ENCODE measurements at places on chromosomes 2 and 18.

GRCh38 chr2:224038830-224039079, 331 bp downstream of the SERPINE2 start:
- DNase-seq: no peak

DNA sequence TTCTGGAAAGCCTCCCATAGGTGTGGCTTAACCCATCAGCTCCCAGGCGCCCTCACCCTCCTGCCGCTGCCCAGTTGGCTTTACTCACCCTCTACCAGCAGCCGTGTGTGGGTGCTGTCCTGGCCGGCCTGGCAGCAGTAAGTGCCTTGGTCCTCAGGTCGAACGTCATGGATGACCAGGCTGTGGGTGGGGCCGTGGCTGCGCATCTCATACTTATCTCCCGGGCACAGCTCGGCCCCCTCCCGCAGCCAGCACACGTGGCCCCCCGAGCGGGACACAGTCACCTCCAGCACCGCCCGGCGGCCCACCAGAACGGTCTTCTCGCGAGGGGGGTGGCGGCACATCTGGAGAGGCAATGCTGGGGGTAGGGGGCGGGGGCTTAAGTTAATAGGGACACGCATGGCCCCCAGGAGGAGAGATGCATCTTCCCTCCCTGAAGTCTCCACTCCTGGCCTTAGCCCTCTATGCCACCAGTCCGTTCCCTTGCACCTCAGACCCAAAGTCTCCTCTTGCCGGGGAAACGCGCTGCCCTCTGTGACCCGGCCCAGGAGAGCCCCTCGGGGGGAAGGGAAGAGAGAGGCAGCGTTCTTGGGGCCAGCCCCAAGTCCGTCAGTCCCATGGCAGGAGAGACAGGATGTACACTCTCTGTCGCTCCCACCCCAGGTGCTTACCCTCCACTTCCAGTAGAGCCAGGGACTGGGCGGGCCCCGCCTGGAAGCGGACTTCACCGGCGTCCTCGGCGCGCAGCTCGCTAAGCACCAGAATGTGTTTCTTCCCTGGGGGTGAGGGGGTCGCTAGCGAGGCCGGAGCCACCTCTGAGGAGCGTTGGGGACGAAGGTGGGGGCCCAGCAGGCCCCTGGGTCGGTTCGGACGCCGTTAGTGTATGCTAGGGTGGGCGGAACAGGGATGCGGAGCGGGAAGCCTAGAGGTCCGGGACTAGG, 7.9 kb downstream of the TMEM198 start:
- DNase-seq: no peak

DNA sequence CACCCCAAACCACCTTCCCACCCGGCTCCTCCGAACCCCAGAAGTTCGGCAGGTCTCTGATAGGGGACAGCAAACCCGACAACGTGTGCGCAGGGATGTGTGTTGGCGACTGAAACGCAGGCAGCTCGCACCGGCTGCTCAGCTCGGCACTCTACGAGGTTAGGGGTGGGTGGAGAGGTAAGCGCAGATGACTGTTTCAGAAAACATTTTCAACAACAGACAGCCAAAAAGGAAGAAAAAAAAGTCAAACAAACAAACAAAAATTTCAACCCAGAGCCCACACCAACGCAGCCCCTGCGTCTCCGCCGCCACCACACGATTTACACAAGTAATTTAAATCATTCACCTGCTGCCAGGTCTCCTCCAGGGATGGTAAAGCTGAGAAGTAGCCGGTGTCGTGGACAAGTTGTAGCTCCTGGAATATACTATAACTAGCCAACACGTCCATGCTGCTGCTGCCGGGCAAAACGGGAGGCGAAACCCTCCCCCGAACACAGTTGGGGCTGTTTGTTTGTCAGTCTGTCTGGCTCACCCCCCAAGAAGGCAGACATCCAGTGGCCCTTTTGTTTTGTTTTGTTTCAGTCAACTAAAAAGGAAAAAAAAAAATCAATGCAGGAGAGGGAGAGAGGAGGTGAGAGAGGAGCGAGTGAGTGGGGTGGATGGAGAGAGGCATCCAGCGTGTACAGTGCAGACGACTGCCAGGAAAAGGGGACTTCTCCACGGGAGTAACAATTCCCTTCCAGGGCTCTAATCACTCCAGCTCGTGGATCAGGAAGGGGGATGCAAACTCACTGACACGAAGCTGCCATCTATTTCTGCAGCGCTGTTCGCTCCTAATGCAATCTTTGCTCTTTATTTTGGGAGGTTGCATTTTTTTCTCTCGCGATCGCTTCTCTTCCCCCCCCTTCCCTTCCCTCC, at the start of gene KLF7:
Gene KLF7 (minus strand): TSS at position 828 of the 918 bp plus-strand sequence. CDS start 380 bp downstream, at position 448.
- DNase-seq: peak; percentile 72

- DNase-seq: no peak
Measured at GRCh38 chr2:129922571-129923264, 56.7 kb upstream of the RAB6C start.

GRCh38 chr2:46654801-46655200, 175.4 kb downstream of the TMEM247 start:
- no peak for DNase-seq

DNA sequence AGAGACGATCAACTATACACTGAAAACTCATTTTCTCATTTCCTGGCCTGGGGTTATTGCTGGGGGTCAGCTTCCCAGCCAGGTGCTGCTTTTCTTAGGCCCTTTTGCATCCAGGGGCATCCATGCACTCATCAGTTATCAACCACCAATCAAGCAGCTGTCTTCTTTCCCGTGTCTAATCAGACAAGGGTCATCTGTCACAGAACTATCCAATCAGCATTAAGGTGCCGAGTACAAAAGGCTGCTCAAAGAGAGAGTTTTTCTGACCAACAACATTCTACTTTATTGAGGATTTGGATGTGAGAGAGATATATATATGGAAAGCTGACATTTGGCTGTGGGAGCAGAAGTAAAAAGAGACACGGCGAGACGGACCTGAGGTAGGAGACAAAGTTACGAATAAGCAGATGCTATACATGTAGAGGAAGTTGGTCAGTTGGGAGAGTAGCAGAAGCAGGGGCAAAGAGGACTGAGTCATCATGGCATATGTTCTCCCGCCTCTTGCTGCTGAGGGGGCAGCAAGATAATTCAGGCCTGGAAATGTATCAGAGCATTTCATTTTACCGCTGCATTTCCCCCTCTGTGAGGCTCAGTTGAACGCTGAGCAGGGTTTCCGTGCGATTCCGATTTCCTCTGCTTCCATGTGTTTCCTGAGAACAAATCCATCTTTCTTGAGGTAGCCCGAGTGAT, 129.3 kb downstream of the NUP35 start:
- DNase-seq: no peak

GRCh38 chr2:207792244-207792785, 22.6 kb upstream of the FZD5 start:
- DNase-seq: peak; percentile 22

DNA sequence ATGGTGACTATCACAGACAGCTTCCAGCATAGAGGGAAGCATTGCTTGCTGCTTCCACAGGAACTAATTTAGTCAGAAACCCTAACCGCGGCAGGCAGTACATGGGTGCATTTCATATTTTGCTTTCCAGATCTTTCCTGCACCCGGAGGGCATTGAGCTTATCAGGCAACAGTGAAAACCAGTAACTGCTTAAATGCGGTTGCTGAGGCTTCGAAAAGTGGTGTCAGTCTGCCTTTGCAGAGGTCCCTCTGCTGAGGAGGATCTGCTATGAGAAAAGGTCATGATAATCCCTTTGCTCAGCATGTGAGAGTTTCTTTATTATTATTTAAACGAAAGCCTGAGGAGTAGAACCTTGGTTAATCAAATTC, 44.6 kb upstream of the ROCK2 start:
- no peak for DNase-seq

- DNase-seq: no peak
Measured at GRCh38 chr18:48997985-48998831, 47.4 kb upstream of the SMAD7 start.

DNA sequence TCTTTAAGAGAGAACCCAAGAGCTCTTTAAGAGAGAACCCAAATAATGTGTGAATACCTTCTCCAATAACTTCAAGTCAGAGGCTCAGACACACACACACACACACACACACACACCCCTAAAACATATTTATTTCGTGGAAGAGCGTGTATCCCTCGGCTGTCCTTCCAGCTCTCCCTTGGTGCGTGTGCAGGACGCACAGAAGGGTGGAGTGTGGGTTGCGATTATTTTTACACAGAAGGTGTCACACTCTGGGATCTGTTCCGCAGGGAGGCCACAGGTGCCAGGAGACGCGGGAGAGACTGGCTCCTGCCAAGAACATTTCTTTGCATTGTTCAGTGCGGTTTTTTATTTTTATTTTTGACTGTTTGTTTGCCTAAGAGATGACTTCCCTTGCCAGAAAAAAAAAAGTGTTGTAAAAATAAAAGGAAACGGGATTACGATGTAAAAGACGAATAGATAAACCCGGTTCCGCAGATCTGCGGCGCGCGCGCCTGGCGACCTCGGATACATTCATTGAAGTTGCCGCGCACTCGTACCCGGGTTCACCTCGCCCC, 47.3 kb upstream of the ATP6V1B1 start:
- no peak for DNase-seq

GRCh38 chr2:207720517-207721187, 9.2 kb downstream of the CCNYL1 start:
- DNase-seq: no peak

- no peak for DNase-seq
Measured at GRCh38 chr2:32711219-32711618, 83.4 kb downstream of the TTC27 start.

- no peak for DNase-seq
Measured at GRCh38 chr2:4903656-4904348, 788.4 kb upstream of the SOX11 start.

DNA sequence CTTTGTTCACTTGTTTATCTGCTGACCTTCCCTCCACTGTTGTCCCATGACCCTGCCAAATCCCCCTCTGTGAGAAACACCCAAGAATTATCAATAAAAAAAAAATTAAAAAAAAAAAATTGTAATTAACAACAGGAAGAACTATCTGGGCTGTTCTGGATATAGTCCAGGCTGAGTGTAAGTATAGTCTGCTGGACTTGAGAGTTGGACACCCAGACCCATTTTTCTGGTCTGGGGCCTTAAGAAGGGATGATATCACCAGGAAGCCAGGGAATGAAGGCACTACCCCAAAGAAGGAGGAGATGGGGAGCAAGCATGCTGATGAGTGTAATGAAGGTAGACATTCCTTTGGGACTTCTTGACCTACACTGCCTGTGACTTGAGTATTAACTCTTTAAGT, 72.1 kb upstream of the ZFP36L2 start:
- no peak for DNase-seq

- DNase-seq: no peak
Measured at GRCh38 chr2:143776526-143777297, 647.5 kb downstream of the ARHGAP15 start.

- DNase-seq: no peak
Measured at GRCh38 chr18:25308381-25308780, 43.6 kb downstream of the ZNF521 start.

DNA sequence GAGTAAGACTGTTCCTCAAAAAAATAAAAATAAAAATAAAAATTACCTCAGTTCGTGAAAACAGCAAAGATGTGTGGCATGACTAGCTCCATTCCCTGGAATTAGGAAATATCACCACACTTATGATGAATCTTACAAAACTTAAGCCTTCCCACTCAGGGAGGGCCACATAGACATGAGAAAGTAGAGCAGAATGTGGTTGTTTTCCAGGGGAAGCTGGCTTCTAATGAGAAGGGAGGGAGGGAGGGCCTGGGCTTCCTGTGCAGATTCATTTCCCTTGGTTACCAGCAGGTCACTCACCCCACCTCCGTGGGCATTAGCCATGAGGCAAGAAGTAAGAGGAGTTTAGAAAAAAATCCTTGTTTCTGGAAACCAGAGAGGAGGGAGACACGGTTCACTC, 95.9 kb upstream of the RMDN2 start:
- DNase-seq: peak; percentile 11

GRCh38 chr2:10650761-10651160, 39.0 kb downstream of the NOL10 start:
- DNase-seq: no peak

DNA sequence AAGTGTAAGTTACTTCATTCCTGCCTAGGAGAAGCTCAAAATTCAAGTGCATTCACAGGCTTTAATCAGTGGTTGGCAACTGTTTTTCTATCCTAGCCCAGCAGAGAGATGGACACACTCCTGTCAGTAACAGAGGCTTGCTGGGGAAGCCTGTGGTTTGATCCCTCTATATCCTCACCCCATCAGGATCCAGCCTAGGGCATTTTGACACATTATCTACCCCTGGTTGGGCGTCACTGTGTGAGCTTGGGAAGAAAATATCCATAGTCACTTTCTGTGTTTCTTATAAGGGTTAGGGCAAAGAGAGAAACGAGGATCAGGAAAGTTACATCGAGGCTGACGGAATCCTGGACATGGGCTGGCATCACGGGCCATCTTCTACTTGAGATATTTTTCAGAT, 10.0 kb downstream of the NT5DC4 start:
- no peak for DNase-seq

- DNase-seq: no peak
Measured at GRCh38 chr2:8918412-8918811, 81.0 kb upstream of the KIDINS220 start.

GRCh38 chr2:119402645-119403560, 28.8 kb upstream of the TMEM37 start:
- no peak for DNase-seq

DNA sequence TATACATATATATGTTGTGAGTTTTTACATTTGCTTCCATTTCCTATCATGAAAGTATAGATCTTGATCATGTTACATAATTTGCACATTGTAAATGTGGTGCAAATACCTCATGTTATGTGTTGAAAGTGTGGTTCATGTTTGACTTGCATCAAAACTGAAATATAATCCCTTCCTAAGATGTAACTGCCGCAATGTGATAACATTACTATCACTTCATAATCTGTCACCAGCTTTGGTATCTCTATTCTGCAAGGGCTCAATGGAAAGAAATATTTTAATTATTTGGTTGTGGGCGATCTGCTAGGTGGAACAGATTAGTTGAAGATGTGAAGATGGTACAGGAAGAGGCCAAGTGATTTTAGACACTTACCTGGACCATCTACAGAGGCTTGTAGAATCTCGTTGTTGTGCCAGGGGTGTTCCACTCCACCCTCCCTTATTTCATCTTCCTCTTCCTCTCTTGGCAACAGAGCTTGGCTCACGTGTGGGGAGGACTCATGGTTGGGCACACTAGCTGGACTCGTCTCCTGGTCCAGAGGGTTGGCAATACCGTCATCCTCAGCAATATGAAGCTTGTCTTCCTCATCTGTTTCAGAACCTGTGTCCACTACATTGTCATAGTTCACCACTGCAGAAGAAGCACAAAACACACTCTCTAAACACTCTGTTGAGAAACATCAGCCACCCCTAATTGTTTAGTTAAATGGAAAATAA, 90.4 kb downstream of the ZEB2 start:
- no peak for DNase-seq

- no peak for DNase-seq
Measured at GRCh38 chr2:111164078-111164477, 43.4 kb downstream of the BCL2L11 start.

DNA sequence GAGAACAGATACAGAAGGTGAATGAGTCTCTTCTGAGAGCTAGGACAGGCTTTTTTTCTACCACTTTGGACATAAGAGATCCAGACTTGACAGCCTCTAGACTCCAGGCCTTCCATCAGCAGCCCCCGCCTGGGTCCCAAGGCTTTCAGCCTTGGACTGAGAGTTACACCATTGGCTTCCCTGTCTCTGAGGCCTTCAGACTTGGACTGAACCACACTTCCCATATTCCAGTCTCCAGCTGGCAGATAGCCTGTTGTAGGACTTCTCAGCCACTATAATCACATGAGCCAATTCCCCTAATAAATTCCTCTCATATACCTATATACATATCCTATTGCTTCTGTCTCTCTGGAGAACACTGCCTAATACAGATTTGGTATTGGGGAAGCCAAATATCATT, 128.2 kb downstream of the MCFD2 start:
- DNase-seq: no peak
